ENCODE measurements at places on chromosomes 2 and 18. TPM values are rescaled to one million over a fixed set of nuclear protein-coding genes. Genes with fewer than 3 reads are reported as not detected.
A peak's percentile ranks its signal among the peaks of the same experiment; 100 is the strongest.

CPLX4 gene
- not detected for total RNA-seq

ANKRD30BL gene
- total RNA-seq: not detected

FBLN7 gene
- total RNA-seq: 40.6 TPM

- peaks cover 10% of the 10 kb centered on the region for H3K36me3 ChIP-seq
- peaks cover 36% of the 10 kb centered on the region for H3K4me1 ChIP-seq
- peak; percentile 54 for DNase-seq
These were observed 2.2 kb downstream of the INO80D start for GRCh38 chr2:206083602-206084438.

DNA sequence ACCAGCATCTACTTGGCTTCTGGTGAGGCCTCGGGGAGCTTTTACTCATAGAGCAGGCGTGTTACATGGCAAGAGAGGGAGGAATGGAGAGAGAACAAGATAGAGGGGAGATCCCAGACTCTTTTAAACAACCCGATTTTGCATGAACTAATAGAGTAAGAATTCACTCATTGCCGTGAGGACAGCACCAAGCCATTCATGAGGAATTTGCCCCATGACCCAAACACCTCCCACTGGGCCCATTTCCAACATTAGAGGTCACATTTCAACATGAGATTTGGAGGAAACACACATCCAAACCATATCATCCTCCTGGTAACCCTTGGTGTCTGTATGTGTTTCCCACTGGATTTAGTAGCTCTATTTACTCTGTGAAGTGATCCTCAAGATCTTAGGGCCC, 249.9 kb upstream of the SP5 start:
- no peaks in the 10 kb centered on the region for H3K4me1 ChIP-seq

DNA sequence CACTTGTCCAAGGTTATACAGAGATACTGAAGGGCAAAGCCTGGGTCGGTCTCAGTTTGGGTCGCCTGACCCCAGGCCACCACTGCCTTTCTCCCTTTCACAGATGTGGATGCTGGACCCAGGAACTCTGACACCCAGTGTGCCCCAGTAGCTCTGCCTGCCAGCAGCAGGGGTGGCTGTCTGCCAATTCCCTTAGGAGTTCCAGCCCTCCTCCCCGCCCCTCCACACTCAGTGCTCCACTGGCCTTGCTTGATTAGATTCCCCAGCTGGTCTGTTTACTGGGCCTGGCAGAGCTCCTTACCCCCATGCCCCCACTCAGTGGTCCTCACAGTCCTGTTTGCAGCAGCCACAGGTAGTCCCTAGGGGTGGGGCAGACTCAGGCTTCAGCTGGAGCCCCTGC, 75.5 kb downstream of the NPAS2 start:
- no peak overlapping the region for H3K4me3 ChIP-seq
- no peaks in the 10 kb centered on the region for H3K36me3 ChIP-seq
- H3K27ac ChIP-seq: no peak overlapping the region
- peaks cover 4% of the 10 kb centered on the region for H3K4me1 ChIP-seq
